GM18507 (cell line): ENCODE measurements at places on chromosomes 13 and 19.
A peak's percentile ranks its signal among the peaks of the same experiment; 100 is the strongest.

- no peak for DNase-seq
Observed at GRCh38 chr13:75787249-75787928, 151.3 kb downstream of the LMO7 start.

GRCh38 chr19:3983936-3984583 lies 1.2 kb downstream of the EEF2 start:
- no peak for DNase-seq

DNA sequence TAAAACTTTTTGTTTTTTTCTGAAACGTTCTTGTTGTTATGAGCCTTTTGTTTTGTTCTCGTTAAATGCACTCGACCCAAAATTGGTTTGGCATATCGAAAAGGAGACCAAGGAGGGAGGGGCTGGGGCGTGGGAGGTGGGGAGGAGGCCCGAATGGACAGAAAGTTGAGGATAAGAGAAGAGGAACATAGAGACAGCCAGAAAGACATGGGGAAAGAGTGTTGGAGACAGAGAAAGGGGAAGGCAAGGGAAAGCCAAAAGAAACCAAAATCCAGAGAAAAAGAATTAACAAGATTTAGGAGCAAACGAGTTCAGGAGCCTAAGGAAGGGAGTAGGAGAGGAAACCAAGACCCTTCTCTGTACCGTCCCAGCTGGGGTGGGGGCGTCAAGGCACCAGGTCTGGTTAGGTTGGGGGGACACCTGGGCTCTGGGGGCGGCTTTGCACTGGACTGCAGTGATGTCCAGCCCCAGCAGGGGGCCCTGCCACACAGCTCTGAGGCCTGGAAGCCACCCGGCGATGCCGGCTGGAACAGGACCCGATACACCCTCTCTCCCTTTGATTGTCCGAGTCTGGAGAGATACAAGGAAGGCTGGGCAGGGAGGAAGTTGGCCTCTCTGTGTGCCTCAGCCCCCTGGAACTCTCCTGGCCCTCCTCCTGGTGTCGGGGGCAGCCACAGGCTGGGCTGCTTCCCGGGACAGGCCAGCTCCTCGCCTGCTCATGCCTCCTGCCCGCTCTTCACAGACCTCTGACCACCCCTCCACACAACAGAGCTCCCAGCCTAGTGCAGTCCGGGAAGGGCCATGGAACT lies 11.6 kb upstream of the ASF1B start:
- peak; percentile 46 for DNase-seq

- no peak for DNase-seq
Observed at GRCh38 chr13:107867701-107868661, 347.4 kb downstream of the LIG4 start.

GRCh38 chr19:6540918-6541689 lies 10.3 kb downstream of the TNFSF9 start:
- DNase-seq: no peak

DNA sequence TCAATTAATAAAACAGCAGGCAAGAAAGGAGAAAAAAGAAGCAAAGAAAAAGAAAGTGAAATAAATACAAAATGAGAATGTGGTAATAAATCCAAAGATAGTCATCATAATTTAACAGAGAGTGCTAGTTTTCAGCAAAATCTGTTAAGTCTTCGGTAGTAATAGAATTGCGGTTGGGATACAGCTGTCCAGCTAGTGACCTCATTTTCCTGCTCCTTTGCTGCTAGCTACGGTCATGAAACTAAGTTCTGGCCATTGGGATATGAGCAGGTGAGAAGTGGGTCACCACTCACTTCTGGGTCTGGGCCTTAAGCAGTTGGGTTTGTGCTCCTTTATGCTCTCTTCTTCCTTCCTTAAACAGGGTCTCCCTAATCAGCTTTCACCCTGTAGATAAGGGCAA lies 11.7 kb upstream of the DGKH start:
- no peak for DNase-seq

DNA sequence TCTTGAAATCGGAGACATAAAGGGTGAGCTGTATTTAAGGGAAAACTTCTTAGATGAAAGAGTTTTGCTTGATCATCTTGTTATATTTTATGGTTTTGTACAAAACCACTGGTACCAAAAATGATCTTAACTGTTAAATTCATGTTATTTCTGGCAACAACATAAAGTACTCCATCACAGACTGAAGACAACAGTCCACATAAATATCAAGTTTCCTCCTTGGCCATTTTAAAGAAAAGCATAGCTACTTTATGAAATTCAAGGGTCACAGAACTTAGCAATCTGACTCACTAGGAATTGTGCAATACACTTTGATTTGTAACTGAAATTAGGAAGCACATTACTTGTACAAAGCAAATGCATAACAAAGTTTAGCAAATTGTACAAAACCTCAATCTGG lies 66.3 kb downstream of the TBC1D4 start:
- DNase-seq: no peak

GRCh38 chr19:1248139-1248785 lies at the start of gene MIDN:
TSS of gene MIDN (plus strand) at chr19:1248583. CDS start at chr19:1250297, 1,714 bp downstream.
- peak; percentile 47 for DNase-seq

DNA sequence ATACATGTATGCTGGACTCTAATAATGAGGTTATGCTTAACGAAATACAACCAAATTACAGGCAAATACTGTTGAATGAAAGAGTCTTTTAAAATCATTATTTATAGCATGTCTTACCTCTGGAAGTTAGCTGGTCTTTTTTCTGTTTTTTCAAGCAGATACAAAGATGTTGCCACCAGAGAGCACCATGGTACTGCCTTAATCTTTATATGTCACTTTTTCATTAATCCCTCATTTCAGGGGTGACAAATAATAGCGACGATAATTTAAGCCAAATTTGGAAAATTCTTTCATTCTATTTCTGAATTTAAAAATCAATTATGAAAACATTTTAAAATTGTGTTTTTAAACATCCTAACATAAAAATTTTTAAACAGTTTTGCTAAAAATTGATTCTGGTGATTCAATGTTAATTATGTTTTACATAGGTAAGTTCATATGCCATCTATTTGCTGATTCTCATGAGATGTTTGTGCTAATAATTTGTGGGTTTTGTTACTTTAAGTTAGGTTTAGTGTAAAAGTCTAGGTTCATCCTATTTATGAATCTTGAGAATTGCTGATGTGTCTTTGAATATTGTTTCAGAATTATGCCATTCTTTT lies 379.3 kb upstream of the SGCG start:
- DNase-seq: peak; percentile 1

DNA sequence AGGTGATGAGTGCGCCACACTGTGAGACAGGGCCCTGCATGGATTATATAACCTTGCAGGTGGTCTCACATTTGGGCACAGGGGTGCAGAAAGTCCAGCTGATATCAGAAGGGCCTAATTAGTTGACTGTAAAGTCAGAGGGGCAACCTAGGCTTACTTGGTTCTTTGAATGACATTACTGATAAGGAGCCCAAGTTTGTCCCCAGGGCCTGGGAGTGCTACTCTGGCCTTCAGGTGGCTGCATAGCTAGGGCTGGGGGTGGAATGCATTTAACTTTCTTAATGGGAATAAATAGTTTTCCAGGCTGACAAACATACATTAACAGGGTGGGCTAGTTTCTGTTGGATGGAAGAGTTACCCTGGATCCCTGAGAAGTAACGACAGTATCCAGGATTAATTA lies 3.3 kb downstream of the WDR87 start:
- DNase-seq: no peak

DNA sequence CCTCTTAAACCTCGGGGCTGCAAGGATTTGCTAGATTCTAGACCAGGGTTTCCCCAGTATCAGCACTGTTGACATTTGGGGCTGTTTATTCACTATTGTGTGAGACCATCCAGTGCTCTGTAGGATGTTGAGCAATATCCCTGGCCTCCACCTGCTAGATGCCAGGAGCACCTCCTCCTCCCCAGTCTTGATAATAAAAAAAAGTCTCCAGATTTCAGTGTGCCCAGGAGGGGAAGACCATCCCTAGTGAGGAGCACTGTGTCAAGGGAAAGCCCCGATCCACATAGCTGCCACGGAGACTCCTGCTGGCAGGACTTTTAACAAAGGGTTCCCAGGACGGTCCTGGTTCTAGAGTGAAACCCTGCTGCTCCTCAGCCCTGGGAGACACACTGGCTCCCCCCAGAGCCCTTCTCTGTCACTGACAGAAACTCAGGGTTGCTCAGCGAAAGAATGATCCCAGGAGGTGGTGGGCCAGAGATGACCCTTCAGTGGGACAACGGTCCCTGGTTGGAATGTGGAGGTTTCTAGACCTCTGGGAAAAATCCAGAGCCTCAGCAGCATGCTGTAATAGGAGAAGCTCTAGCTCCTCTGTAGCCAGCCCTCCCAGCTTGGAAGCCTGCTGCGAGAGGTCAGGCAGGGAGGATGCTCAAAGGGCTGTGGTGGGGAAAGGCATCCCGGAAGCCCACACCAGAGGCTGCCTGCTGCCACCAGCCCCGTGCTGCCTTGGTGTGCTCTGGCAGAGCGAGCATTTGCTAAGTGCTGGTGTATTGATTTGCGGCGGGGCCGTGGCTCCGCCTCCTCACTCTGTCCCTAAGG lies 20.3 kb downstream of the LYL1 start:
- no peak for DNase-seq

GRCh38 chr13:106498158-106498557 lies 37.3 kb downstream of the EFNB2 start:
- no peak for DNase-seq

- peak; percentile 74 for DNase-seq
Observed at GRCh38 chr19:12983542-12984142, 11.6 kb upstream of the NFIX start.

DNA sequence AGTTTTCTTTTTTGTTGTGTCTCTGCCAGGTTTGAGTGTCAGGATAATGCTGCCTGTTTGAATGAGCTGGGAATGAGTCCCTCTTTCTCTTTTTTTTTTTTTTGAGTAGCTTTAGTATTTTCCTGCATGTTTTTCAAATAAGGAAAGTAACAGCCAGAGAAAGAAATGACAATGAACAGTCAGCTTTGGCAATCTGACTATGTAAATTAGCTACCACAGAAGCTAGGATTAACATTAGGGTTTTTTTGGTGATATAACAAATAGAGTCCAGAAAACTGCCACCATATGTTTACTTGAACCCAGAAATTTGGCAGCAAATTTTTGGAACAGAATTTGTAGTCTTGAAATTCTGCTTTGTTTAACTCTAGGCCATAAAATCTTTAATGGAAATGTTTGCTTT lies 50.5 kb downstream of the SGCG start:
- DNase-seq: no peak

DNA sequence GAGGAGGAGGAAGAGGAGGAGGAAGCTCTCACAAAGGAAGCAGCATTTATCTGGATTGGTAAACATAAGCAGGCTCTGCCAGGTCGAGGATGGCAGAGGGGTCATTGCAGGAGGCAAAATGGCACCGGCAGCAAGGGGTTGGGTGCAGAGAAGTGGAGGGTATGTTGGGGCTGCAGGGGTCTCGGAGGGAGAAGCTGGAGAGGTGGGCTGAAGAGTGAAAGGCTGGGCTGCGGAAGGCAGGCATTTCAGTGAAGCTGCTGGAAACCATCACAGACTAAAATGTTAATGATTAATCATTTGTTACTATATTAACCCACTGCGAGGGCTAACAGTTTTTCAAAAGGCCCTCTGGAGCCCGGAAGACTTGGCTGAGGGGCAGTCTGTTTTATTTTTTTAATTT lies 24.6 kb downstream of the TPT1 start:
- DNase-seq: no peak

DNA sequence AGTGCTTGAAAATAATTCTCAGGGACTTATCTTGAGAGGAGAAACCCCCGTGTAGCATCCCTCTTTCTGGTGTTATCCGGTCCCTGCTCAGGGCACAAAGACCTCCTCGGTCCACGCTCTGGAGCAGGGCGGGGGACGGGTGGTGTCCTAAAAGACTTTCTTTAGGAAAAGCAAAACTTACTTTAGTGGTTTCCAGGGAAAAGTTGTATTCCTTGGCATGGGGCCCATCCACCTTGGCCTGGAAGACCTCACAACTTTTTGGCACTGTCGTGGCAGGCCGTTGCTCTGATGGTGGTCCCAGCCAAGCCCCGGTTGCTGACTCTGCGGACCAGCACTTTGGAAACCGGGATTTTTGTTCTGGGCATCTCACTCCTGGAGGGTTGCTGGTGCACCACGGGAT lies 2.7 kb downstream of the AMER2 start:
- no peak for DNase-seq

GRCh38 chr13:50572129-50572528 lies 271.4 kb downstream of the DLEU7 start:
- no peak for DNase-seq

DNA sequence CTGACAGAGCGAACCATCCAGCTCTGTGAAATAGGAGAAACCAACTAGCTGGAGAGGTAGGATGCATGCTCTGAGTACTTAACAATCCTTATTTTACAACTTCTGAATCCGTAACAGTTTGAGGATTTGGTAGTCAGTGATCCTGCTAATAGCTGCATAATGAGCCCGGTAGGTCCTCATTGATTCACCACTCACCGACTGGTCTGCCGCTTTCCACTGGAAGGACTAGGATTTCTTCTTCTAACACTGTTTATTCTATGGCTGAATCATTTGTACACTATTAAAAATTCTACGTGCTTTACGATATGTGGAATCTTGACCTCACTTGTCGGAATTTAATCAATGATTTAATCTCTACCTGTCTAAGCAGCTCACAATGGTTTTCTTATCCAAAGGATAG lies 33.9 kb downstream of the SPATA13 start:
- no peak for DNase-seq

GRCh38 chr13:113273321-113273720 lies 23.7 kb upstream of the LAMP1 start:
- DNase-seq: no peak

GRCh38 chr13:110018009-110018408 lies 231.6 kb upstream of the IRS2 start:
- no peak for DNase-seq

DNA sequence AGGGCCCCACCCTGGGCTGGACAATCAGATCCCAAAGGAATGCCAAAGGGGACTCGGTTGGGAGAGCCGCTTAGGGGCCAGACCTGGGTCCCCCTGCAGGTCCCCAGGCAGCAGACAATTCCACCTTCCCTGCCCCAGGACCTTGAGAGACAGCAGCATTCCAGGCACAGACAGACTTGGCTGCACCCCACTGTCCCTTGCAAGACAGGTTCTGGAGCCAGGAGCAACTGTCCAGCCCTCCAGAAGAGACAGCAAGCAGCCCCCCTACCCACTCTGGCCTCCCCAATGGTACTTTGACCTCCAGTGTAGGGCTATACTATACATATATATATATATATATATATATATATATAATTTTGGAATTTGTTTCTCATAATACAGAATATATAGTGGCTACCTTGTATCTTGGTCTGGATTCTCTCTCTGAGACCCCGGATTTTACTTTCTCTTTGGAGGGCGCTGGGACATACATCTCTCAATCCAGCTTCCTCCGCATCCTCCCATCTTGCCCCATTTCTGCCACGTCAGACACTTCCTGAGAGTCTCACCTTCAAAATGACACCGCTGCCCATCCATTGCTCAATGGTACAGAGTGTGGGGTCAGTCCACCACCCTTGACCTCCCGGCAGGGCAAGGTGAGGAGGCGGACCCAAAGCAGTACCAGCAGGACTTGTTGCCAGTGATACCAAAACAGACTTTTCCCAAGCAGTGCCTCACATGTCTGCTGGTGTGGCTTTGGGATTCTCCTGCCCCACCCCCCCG lies 12.7 kb downstream of the SMIM24 start:
- DNase-seq: no peak

GRCh38 chr19:1429750-1430149 lies 8.4 kb upstream of the RPS15 start:
- DNase-seq: no peak
